Ovary (tissue), 10 donors: ENCODE measurements at places on chromosomes 3 and 15.

GRCh38 chr15:74548241-74548640 lies 7.2 kb downstream of the ARID3B start:
- DNase-seq: no peak

- peak; percentile 29 for DNase-seq
These were observed at the start of gene RAB6B for GRCh38 chr3:133895208-133896001. RAB6B (minus strand) TSS chr3:133895882; CDS start chr3:133895466, 416 bp downstream.

DNA sequence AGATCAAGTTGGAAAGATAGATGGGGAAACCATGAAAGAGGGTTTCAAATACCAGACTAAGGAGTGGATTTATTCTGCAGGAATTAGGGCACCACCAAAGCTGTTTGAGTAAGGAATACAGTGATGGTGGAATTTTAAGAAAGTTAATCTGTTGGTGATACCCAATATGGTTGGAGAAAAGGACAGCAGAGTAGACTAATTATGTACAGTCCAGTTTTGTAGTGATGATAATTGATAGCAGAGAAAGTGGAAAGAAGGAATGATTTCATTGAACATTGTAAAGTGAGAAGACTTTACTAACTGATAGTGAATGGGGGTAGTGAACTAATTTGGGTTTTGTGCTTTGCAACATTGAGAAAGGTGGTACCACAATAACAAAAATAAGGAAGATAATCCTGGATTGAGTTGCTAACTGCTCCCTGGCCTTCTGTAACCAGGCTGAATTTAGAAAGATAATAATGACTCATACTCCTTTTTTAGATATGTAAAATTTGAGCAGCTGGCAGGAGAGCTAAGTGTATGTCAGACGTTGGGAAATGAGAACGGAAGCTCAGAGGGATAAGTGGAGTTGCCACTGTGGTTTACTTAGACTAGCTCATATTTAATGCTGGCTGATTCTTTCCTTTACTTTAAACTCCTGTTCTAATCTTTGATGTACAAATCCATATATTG lies 16.9 kb downstream of the TCAIM start:
- DNase-seq: no peak

DNA sequence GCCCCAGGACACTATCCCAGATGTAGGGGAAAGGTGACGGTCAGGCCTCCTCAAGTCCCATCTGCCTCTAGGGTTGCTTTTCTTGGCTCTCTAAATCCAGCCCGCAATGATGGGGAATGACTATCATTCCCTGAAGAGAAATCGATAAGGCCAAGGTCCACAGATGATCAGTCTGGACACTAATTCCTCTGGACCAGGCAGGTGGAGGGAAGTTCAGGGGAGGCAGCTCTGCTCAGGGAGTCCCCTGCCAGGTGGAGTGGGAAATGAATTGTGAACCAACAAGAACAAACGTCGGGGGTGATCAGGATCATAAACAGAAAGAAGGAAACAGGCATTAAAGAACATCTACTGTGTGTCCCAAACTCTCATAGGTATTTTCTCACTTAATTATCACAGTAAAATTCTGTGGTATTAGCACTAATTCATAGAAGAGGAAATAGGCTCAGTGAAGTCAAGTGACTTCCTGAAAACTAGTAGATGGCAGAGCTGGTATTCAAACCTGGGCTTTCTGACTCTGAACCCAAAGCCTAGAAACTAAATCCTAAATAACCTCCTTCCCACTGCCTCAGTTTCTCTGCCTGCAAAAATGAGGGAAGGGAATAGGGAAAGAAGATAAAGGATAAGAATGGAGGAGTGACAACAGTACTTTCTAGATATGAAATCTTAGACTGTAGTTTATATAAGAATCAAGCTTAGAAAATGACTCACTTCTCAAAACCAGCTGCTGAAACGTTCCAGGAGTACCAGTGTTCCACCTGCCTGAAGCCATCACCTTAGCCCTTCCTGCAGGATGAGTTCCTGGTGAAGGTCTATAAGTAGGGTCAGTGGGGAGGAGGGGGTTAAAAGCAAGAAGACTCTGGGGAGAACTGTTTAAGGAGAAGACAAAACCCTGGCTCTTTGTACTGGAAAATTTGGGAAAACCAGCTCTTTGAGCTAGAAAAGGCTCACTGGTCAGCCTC lies 7.5 kb downstream of the BMF start:
- no peak for DNase-seq

GRCh38 chr3:8723612-8724011 lies 10.0 kb upstream of the CAV3 start:
- no peak for DNase-seq

DNA sequence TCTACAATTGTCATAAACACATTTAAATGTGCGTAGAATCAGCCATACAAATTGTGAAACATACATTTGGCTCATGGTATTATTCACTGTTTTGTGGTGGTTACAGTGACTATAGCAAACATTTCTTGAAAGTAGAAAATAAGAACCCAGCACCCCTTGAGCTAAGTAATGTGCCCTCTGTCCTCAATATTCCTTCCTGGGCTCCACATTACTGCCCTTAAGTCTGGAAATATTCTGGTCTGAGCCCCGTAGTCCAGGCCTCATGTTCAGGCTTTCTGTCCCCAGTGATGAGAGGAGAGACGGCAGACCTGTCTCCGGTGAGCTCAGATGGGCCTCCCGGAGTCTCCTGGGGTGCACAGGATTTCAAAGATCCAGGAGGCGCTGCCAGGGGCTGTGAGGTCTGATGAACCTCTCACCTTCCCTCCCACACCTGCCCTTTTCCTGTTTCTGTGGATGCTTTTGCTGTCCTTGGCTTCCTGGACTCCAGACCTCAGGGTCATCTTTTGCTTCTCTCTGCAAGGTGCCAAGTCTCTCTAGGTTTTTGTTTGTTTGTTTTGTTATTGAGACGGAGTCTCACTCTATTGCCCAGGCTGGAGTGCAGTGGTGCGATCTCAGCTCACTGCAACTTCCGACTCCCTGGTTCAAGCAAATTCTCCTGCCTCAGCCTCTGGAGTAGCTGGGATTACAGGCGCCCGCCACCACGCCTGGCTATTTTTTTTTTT lies 8.8 kb upstream of the MUC20 start:
- DNase-seq: no peak

- no peak for DNase-seq
These were observed 80.2 kb downstream of the ARNT2 start for GRCh38 chr15:80484333-80484864.

- DNase-seq: no peak
These were observed 8.5 kb upstream of the FBLN2 start for GRCh38 chr3:13540297-13540995.

DNA sequence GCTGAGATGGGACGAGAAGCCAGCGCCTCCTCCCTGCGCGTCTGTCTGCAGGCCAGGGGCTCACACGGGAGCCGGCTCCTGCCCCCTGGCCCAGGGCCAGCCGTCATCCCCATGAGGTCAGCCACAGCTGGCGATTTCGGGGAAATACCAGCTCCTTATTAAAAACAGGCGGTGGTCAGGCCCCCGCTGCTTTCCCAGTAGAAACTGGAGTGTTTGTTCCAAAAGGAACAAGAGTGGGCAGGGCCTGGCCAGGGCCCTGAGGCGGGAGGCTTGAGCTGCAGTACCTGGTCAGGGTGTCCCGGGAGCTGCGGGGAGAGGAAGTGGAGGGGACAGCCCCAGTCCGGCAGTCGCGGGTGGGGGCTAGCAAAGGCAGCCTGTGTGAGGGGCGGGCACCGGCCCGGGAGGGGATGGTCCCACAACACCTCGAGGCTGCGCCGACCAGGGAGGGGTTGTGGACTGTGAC lies 17.8 kb downstream of the MYL3 start:
- peak; percentile 82 for DNase-seq

DNA sequence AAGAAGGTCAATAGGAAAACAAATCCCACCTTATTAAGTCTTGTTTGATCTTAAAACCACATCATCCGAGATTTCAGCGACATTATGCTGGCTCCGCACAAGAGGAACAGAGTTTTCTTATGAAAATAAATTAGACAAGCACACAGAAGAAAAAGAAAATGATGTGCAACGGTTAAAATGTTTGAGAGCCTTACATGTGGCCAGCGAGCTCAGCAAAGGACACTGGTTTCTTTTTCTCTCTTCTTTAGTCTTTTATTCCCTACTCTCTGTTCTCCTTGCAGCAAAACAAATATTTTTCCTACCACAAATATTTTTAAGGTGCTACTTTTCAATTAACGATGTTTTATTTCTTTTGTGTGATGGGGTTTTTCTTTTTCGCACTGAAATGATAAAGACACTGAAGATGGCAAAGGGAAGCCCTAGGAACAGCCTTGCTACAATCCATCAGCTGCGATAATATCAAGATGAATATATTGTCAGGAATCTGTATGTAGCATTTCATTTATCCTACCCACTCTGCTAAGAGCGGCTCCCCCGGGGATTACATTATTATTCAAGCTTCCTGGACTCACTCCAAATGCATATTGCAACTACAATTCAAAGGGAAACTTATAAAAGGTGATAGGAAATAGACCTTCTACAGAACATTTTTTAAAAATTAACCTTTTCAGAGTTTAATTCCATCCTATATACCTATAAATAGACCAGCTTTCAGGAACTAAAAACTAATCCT lies 72.9 kb downstream of the ANXA2 start:
- DNase-seq: no peak

DNA sequence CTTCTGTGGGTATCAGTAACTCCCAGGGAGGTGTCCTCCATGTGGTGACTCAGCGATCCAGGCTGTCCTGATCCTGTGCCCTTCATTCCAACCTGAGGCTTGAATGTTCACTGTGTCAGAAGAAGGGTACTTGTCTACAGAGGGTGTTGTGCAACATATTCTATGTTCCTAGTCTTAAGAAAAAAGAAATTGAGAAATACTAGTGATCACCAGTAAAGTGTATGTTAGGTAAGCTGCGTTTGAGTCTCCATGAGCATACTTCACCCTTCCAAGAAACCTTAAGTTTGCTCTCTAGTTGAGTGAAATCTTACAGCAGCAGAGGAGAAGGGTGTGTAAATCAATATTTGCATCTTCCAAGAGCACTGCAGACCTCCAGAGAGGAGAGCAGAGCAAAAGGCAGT lies 122.2 kb upstream of the SLC24A5 start:
- DNase-seq: no peak
